ENCODE measurements at places on chromosomes 11 and 22. TPM values are rescaled to one million over a fixed set of nuclear protein-coding genes. Genes with fewer than 3 reads are reported as not detected.
A peak's percentile ranks its signal among the peaks of the same experiment; 100 is the strongest.

CHID1 gene
- 74.6 TPM for polyA plus RNA-seq

- no peaks in the 10 kb centered on the region for H3K36me3 ChIP-seq
- H3K4me1 ChIP-seq = peaks cover 3% of the 10 kb centered on the region
- H3K4me3 ChIP-seq = peak within 1 kb of the TSS; percentile 15
- no peak within 1 kb of the TSS for H3K27ac ChIP-seq
- peaks cover 13% of the 10 kb centered on the region for H3K27me3 ChIP-seq
These were observed at the start of gene DEUP1 for GRCh38 chr11:93330446-93330984. Gene DEUP1 (plus strand): TSS chr11:93330742. CDS start chr11:93332260, 1,518 bp downstream.

DCHS1 gene
- polyA plus RNA-seq = 0.11 TPM

DNA sequence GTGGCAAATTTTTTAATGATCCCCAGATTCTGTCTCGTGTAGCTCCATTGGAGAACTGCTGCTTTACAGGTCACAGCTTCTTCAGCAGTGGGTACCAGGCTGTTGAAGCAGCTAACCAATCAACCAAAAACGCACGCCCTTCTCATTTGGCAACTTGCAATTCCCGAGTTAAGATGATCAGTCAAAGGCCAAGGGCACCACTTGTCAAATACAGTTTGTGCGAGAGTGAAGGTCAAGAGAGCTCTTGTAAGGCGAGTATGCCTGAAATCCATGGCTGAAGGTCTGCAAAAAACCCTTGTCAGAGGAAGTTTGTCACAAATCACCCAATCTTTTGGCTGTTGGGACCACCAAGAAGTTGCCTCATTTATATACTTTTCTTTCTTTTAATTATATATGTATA lies 12.9 kb upstream of the PPP2R1B start:
- no peak overlapping the region for H3K4me3 ChIP-seq
- peaks cover 2% of the 10 kb centered on the region for H3K27me3 ChIP-seq
- DNase-seq = no peak
- H3K4me1 ChIP-seq = no peaks in the 10 kb centered on the region
- H3K36me3 ChIP-seq = peaks cover 2% of the 10 kb centered on the region

GRCh38 chr11:131033151-131033651 lies 116.9 kb upstream of the SNX19 start:
- no peaks in the 10 kb centered on the region for H3K4me1 ChIP-seq
- no peak for DNase-seq
- H3K27me3 ChIP-seq = no peaks in the 10 kb centered on the region

DNA sequence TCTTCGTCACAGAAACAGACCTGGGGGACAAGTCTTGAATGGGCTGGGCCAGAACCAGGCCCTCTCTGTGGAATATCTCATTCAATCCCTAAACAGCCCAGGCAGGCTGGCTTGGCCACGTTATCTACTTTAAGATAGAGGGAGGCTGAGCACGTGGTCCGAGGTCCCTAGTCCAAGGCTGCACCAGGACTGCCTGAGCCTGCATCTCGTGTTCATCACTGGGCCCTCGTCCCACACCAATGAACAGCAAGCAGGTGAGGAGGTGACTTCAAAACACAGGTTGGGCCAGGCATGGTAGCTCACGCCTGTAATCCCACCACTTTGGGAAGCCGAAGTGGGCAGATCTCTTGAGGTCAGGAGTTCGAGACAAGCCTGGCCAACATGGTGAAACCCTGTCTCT lies 20.3 kb upstream of the FGF3 start:
- H3K27me3 ChIP-seq = peaks cover 18% of the 10 kb centered on the region
- no peaks in the 10 kb centered on the region for H3K36me3 ChIP-seq
- DNase-seq = no peak
- H3K4me3 ChIP-seq = no peak overlapping the region

DNA sequence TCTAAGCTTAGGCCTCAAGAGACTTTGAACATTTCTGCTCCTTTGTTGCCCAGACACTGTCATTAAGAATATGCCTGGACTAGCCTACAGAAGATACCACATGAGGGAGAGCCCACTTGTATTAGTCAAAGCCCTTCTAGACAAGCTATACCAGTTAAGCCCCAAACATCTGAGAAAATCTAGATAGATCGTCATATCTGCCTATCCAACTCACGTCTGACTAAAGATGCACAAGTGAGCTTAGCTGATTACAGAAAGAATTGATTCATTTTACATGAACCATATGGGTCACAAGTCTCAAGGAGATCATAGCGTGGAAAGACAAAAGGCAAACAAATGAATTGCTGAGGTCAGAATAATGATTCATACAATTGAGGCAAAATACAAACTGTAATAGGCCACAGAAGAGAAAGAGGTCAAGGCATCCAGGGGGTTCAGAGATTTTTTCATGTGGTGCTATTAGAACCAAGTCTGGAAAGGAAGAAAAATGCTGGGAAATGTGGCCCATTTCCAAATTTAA lies 1155.5 kb upstream of the TENM4 start:
- H3K36me3 ChIP-seq = no peaks in the 10 kb centered on the region
- no peak overlapping the region for H3K27ac ChIP-seq
- H3K4me3 ChIP-seq = no peak overlapping the region
- DNase-seq = no peak
- H3K4me1 ChIP-seq = no peaks in the 10 kb centered on the region

SLC22A9 gene
- polyA plus RNA-seq = not detected

GRCh38 chr11:106011481-106011880 lies 10.6 kb downstream of the MSANTD4 start:
- peaks cover 24% of the 10 kb centered on the region for H3K4me1 ChIP-seq
- no peak overlapping the region for H3K4me3 ChIP-seq
- H3K36me3 ChIP-seq = peaks cover 43% of the 10 kb centered on the region
- H3K27ac ChIP-seq = no peak overlapping the region

DNA sequence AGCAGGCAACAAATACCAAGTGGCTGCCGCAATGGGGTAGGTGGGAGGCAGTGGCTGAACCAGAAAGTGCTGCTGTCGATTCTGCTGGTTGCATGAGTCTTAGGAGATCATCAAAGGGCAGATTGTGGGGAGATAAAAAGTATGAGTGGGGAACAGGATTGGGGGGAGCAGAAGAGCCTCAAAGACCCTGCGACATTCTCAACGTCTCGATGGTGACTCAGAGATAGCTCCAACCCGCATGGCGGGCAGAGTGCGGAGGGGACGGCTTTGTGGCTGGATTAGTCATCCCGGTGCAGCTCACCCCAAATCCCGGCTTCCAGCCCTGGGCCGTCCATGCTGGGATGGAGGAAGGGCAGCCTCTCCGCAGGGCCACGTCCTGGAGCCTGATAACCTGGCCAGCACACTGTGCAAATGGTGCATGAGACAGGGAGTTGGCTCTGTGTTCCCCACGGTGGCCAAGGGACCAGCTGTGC lies 11.6 kb upstream of the RTN4R start:
- H3K27me3 ChIP-seq = peaks cover 2% of the 10 kb centered on the region
- no peaks in the 10 kb centered on the region for H3K36me3 ChIP-seq
- no peaks in the 10 kb centered on the region for H3K4me1 ChIP-seq
- H3K27ac ChIP-seq = no peak overlapping the region
- DNase-seq = no peak

DNA sequence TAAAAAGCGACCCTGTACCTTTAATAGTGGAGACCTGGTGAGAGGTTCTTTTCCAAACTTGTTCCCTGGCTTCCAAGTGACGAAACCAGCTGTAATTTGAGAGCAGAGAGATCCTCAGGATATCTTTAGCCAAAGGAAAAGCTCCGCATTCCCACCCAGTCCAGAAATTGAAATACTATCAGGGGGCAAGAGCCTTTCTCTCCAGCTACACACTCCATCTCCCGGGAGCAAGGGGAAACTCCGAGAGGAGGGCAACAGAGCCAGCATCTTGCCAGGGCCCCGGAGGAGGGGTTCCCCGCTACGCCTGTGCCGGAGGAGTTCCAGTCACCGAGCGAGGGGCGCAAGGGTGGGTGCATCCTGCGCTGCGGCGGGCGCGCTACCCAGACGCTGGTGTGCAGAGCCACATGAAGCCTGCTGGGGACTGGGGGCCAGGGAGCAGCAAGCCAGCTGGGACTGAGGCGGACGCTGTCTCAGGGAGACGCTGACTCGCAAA lies at the start of gene FIBIN:
FIBIN (plus strand) TSS at position 148 of the 493 bp plus-strand sequence. CDS start 415 bp downstream, outside the sequence.
- no peaks in the 10 kb centered on the region for H3K36me3 ChIP-seq
- H3K4me3 ChIP-seq = no peak within 1 kb of the TSS
- no peak within 1 kb of the TSS for H3K27ac ChIP-seq
- no peaks in the 10 kb centered on the region for H3K4me1 ChIP-seq
- H3K27me3 ChIP-seq = no peaks in the 10 kb centered on the region

- no peak for DNase-seq
- peaks cover 31% of the 10 kb centered on the region for H3K4me1 ChIP-seq
- H3K4me3 ChIP-seq = no peak overlapping the region
- peaks cover 3% of the 10 kb centered on the region for H3K27me3 ChIP-seq
- H3K36me3 ChIP-seq = no peaks in the 10 kb centered on the region
These were observed 70.2 kb upstream of the CREB3L1 start for GRCh38 chr11:46207270-46207669.

DNA sequence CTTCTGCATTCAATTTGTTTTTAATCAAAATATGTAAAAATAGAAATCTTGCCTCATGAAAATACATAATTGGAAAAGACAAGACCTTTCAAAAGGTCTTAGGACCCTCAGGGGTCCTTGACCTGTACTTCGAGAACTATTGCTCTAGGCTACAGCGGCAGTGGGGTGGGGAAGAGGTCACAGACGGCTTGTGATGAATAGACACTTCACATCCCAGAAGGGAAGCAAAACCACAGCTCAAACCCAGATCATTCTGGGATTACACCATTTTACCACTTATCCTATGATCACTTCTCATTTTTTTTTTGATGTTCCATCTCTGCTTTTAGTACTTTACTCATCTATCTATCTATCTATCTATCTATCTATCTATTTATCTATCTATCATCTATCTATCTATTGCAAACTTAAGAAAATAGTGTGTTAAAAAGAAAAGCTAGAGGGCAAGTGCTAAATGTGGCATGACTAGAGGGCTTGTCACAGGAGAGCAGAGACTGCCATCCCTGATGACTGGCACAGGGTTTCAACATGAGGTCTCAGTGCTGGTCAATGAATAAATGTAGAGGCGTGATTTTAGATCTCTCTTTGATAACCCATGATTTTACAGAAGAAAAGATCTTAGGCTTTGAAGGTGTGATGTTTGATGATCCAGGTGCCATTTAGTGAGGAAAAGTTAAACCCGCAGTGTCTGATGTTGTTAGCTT lies 37.1 kb downstream of the RNF141 start:
- H3K27ac ChIP-seq = no peak overlapping the region
- no peak overlapping the region for H3K4me3 ChIP-seq
- DNase-seq = no peak
- H3K4me1 ChIP-seq = no peaks in the 10 kb centered on the region
- no peaks in the 10 kb centered on the region for H3K27me3 ChIP-seq

- peaks cover 3% of the 10 kb centered on the region for H3K36me3 ChIP-seq
- H3K27me3 ChIP-seq = no peaks in the 10 kb centered on the region
- no peak within 1 kb of the TSS for H3K4me3 ChIP-seq
These were observed at the start of gene SLC5A12 for GRCh38 chr11:26721948-26722475. Gene SLC5A12 (minus strand): TSS chr11:26722060. CDS start chr11:26721714, 346 bp downstream.

- no peaks in the 10 kb centered on the region for H3K36me3 ChIP-seq
- no peaks in the 10 kb centered on the region for H3K4me1 ChIP-seq
- no peak overlapping the region for H3K27ac ChIP-seq
- no peak overlapping the region for H3K4me3 ChIP-seq
These were observed 81.4 kb upstream of the AKIP1 start for GRCh38 chr11:8829556-8829955.

GRCh38 chr11:19345848-19346681 lies 105.3 kb upstream of the E2F8 start:
- peaks cover 5% of the 10 kb centered on the region for H3K36me3 ChIP-seq
- peaks cover 8% of the 10 kb centered on the region for H3K4me1 ChIP-seq
- no peak overlapping the region for H3K4me3 ChIP-seq
- no peak for DNase-seq
- no peak overlapping the region for H3K27ac ChIP-seq

SLC22A6 gene
- polyA plus RNA-seq = not detected

- no peaks in the 10 kb centered on the region for H3K36me3 ChIP-seq
- DNase-seq = no peak
- H3K4me1 ChIP-seq = peaks cover 15% of the 10 kb centered on the region
- peaks cover 18% of the 10 kb centered on the region for H3K27me3 ChIP-seq
- no peak overlapping the region for H3K4me3 ChIP-seq
These were observed 2.8 kb downstream of the SESN3 start for GRCh38 chr11:95228081-95228749.

DNA sequence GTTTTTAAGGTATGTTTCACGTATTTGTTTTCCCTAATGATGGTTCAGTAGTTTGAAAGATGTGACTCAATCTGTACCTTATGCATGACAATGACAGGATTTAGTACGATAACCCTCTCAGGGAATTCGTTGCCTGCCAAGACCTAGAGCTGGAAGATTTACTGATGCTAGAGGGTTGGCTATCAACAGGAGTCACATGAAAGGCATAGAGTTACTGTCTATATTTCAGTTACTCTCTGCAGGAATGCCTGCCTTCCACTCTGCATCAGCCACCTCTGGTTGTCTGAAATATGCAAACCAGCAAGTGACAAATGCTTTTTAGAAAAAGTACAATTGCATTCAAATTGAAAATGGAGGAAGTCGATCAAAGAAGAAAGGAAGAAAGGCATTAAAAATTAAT lies 276.3 kb upstream of the RAG2 start:
- DNase-seq = no peak
- no peak overlapping the region for H3K27ac ChIP-seq
- H3K27me3 ChIP-seq = peaks cover 2% of the 10 kb centered on the region
- H3K4me3 ChIP-seq = no peak overlapping the region
- no peaks in the 10 kb centered on the region for H3K36me3 ChIP-seq

PAX6 gene
- polyA plus RNA-seq = not detected

- no peak overlapping the region for H3K4me3 ChIP-seq
- peaks cover 14% of the 10 kb centered on the region for H3K36me3 ChIP-seq
- H3K4me1 ChIP-seq = no peaks in the 10 kb centered on the region
- peaks cover 2% of the 10 kb centered on the region for H3K27me3 ChIP-seq
- H3K27ac ChIP-seq = no peak overlapping the region
These were observed 14.1 kb downstream of the DERL3 start for GRCh38 chr22:23824476-23825245.
